NCI-H69 (cell line): ENCODE measurements at places on chromosomes 3 and 15.

DNA sequence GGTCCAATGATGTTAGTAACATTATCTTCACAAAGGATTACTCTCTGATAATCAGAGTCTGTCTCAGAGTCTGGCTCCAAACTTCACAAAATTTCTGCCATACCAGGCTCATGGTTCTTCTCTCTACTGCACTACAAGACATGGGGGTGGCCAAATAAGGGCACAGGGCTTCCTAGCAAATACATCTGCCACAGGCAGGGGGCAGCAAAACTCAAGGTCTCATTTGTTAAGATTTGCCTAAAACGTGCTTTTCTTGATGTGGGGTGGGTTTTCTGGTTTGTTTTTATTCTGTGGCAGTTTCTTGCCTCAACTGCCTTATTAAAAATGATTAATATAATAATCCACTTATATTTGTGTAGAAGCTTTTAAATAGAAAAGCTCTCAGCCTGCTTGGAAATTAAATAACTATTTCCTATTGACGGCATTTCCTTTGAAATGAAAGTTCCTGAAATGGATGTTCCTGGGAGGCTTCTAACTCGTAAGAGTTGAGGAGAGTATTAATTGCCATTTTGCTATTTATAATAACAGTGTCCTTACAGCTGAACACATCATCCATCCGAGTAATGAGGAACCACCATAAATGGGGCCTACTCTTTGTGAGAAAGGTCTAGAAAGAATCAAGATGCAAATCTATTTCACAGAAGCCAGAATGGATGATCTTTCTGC is 53.8 kb downstream of the SST start:
- DNase-seq, result peak; percentile 49

- DNase-seq, result peak; percentile 88
These were observed 113.9 kb downstream of the TMEM108 start for GRCh38 chr3:133152056-133152455.

- DNase-seq, result no peak
These were observed 8.1 kb downstream of the ARIH2 start for GRCh38 chr3:48926425-48927392.

GRCh38 chr3:37456270-37456708 is 281.9 kb upstream of the LRRFIP2 start:
- DNase-seq, result peak; percentile 47

GRCh38 chr3:15616053-15616452 is 14.5 kb downstream of the BTD start:
- DNase-seq, result no peak

- no peak for DNase-seq
These were observed 415.6 kb downstream of the OXSM start for GRCh38 chr3:26205475-26205874.

DNA sequence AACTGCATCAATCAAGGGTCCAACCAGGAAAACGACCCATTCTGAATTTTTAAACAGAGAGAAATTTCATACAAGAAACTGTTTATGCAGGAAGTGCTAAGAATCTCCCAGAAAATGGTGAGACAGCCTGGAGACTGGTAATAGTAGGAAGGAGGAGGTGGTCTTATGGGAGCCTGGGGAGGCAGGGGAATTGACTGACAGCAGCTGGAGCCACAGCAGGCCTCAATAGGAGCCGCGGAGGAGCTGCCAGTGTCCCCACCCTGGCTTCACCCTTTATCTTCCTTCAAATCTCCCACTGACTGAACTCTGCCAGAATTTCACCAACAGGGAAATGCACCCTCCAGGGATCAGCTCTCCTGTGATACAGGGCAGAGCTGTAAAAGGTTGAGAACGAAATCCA is 7.5 kb upstream of the C3orf80 start:
- DNase-seq, result no peak

GRCh38 chr15:61621146-61621545 is 392.0 kb upstream of the RORA start:
- peak; percentile 14 for DNase-seq

- no peak for DNase-seq
These were observed 15.6 kb upstream of the CTXND1 start for GRCh38 chr15:80267658-80268057.

- no peak for DNase-seq
These were observed 16.7 kb downstream of the WDR48 start for GRCh38 chr3:39068556-39068955.

- no peak for DNase-seq
These were observed 33.1 kb downstream of the PYGO1 start for GRCh38 chr15:55555089-55555488.

DNA sequence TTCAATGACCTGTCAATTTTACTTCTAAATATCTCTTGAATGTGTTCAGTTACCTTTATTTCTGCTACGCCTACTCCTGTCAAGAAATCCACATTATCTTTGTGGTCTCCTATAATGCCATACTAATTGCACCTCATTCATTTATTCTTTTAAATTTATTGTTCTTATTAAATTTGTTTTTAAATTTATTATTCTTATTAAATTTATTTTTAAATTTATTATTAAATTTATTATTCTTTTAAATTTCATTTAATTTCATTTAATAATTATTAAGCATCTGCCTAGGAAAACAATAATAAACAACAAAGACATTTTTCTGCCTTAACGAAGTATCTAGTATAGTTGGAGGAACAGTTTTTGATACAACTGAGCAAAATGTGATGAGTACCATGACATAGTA is 211.7 kb downstream of the ZPLD1 start:
- no peak for DNase-seq

- DNase-seq, result peak; percentile 16
These were observed 36.6 kb upstream of the MTMR10 start for GRCh38 chr15:31027910-31028578.

DNA sequence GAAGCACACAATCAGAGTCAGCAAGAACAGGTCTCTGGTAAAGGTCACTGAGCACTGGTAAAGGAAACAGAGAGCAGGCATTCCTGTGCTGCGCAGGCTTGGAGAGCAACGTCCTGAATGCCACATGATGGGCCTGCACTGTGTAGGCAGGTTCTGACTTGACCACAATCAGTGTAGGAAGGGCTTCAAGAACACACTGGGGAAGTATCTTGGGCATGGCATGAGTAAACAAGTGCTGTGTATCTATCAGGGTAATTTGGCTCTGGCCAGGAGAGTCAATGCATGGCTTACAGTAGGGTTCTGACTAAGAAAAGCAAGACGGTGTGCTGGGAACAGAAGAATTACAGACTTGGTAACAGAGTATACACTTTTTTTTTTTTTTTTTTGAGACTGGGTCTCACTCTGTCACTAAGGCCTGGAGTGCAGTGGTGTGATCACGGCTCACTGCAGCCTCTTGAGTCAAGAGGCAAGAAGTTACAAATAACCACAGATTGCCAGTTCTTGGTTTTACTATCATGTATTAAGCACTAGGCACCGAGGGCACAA is 30.6 kb downstream of the TBC1D2B start:
- DNase-seq, result no peak

- no peak for DNase-seq
These were observed 43.6 kb downstream of the HMG20A start for GRCh38 chr15:77464129-77464865.
